Right lung (tissue), 10 donors: ENCODE measurements at places on chromosomes 3 and 15.
A peak's percentile ranks its signal among the peaks of the same experiment; 100 is the strongest.

DNA sequence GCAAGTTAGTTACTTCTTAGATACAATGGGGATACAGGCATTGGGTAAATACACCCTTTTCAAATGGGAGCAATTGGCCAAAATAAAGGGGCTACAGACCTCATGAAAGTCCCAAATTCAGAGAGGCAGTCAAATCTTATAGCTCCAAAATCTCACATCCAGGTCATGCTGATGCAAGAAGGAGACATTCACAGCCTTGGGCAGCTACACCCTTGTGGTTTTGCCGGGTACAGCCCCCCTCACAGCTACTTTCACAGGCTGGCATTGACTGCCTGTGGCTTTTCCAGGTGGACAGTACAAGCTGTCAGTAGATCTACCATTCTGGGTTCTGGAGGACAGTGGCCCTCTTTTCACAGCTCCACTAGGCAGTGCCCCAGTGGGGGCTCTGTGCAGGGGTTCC is 17.5 kb upstream of the PLSCR1 start:
- DNase-seq: no peak

DNA sequence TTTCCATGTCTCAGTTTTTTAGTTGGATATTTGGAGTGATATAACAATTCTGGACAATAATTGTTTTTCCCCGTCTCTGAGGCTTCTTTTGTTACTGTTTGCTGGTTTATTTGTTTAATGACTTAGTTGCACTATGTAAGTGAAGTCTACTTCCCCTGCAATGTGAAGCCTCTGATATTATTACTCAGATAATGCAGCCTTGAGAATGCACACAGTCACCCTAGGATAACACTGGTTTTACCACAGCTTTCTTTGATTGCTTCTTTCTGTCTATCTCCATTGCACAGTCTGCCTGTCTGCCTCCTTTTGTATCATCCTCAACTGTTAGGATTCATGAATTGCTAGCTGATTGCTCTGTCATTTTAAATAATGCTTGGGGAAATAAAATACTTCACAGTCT is 208.7 kb upstream of the ROBO1 start:
- no peak for DNase-seq

GRCh38 chr15:30953183-30953582 is 38.2 kb downstream of the MTMR10 start:
- no peak for DNase-seq

GRCh38 chr3:52432225-52432624 is 12.7 kb downstream of the SEMA3G start:
- no peak for DNase-seq

DNA sequence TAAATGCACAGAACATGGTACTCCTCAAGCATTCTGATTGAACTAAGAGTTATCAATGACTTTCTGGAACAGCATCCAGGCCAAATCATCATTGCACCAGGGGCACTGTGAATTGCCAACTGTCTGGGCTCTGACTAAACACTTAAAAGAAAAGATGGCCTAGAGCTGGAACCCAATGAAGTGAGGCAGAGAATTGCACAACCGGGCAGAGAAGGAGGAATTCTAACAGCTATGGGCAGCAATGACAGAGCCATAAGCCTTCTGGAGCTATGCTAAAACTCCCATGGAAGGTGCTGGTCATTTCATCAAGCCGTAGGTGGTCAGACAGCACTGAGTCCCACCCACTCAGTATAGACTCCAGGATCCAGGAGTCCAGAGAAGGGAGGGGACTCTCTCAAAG is 48.1 kb upstream of the OXTR start:
- DNase-seq: no peak

GRCh38 chr3:51734572-51734907 is 27.7 kb downstream of the GRM2 start:
- DNase-seq: no peak

GRCh38 chr15:74062236-74062635 is 20.1 kb downstream of the GOLGA6A start:
- DNase-seq: no peak

DNA sequence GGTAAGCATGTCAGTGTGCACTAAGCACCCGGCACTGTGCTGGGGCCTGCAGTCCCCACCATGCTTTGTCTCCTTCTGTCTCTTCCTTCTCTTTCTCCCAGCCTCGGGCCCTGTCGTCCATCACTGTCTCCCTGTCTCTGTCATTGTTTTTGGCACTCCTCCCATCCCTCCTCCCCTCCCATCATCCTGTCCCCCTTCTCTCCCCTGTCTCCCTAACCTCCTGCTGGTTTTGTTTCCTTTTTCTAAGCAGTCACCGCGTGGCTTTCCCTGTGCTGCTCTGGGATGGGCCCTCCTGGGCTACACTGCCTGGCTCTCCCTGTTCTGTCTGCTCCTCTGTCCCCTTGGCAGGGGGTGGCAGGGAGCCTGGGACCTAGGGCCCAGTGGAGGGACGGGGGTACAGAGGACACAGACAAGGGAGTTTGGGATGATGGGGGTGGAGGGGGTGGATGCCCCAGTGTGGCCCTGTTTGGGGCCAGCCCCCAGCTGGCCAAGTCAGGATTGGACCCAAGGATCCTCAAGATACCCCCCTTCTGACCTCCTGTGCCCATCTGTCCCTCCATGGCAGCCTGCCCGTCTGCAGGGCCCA is 5.7 kb downstream of the CHST13 start:
- DNase-seq: no peak

DNA sequence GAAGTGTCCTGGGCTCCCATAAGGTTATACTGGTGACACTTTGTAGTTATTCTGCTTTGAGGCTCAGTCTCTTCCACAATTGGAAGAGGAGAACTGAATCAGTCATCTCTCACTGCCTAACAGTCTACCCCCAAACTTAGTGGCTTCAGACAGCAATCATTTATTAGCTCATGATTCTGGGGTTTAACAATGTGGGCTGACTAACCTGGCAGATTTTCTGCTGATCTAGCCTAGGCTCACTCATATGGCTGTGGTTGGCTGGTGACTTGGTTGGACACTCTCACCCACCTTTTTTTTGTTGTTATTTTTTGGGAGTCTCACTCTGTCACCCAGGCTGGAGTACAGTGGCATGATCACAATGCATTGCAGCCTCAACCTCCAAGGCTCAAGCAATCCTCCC is 7.1 kb downstream of the GPD1L start:
- no peak for DNase-seq

- no peak for DNase-seq
Measured at GRCh38 chr3:1696669-1697275, 401.9 kb upstream of the CNTN4 start.

GRCh38 chr3:66615643-66616301 is 115.0 kb upstream of the LRIG1 start:
- no peak for DNase-seq

DNA sequence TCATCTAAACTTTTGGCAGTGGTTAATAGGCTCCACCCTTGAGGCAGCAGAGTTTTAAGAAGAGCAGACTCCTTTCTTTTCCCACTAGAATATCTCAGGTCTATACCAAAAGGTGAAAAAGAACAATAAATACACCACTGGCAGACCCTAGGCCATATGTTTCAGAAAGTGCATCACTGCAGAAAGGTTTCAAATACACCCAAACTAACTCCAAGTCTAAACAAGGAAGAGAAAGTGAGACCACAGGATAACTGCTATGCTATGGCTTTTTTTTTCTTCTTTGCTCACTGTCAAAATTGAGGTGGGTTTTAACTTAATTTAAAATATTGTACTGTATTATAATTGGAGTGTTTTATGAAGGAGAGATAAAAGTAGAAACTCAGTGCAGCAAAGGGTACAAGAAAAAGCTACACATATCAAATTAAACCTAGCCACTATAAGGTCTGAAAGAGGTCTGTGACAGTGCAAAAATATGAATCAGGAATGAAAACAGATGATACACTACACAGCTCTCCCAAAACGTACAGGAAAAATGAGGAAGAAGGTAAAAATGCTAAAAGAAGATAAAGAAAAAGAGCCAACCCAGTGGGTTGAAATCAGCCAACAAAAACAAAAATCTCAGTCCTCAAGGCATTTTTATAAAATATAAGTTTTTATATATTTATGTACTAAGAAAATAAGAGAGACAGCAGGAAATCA is 8.4 kb downstream of the SNX4 start:
- no peak for DNase-seq

- no peak for DNase-seq
Measured at GRCh38 chr3:113245761-113246161, 34.4 kb downstream of the BOC start.

DNA sequence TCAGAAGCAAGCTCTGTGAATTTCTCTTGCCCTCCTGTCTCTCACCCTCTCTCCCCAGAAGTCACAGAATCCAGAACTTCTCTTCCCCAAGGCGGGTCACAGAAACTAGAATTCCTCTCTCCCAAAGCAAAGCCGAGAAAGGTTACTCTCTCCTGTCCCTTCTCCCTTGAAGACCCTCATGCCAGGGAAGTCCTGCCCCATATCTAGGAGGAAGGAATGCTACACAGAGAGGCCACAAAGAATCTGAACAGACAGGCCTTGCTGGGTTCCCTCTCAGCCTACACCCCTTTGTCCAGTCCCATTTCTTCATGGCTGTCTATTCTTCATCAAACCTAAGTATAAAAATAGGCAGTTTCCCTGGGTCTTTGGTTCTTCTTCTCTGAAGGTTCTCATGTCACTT is 29.8 kb downstream of the ANP32A start:
- DNase-seq: no peak

DNA sequence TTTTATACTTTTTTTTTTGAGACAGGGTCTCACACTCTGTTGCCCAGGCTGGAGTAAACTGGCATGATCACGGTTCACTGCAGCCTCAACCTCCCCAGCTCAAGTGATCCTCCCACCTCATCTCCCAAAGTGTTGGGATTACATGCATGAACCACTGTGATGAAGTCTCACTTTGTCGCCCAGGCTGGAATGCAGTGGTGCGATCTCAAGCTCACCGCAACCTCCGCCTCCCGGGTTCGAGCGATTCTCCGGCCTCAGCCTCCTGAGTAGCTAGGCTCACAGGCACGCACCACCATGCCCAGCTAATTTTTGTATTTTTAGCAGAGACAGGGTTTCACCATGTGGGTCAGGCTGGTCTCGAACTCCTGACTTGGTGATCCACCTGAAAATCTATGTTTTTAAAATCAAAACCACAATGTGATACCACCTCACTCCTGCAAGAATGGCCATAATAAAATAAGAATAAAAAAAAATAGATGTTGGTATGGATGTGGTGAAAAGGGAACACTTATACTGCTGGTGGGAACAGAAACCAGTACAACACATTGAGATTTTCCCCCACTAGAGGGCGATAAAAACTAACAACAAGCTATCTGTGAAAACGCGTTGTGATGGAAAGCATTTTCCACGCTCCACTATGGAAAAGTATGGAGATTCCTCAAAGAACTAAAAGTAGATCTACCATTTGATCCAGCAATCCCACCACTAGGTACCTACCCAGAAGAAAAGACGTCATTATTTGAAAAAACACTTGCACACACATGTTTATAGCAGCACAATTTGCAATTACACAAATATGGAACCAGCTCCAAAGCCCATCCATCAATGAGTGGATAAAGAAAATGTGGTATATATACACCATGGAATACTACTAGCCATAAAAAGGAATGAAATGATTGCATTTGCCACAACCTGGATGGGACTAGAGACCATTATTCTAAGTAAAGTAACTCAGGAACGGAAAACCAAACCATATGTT is 26.8 kb upstream of the OCA2 start:
- DNase-seq: peak; percentile 45

GRCh38 chr15:74604983-74605794 is 10.4 kb upstream of the CLK3 start:
- DNase-seq: no peak

DNA sequence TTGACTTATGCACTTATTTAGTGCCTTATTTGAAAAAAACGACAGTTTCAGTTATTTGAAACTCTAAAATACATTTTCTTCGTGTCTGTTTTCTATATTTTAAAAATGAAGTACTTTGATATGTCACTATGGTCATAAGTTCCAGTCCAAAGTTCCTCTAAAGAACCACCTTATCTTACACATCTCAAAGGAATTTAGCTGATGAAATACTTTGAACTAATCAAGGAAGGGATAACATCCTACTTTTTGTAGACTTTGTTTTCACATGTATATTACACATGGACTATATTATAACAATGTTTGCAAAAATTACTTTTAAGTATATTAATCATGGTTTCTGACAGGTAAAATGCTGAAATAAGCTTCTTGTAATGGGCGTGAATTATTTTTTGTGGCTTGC is 265.8 kb upstream of the ZNF717 start:
- no peak for DNase-seq

GRCh38 chr3:13210221-13210975 is 137.2 kb upstream of the IQSEC1 start:
- DNase-seq: no peak

- peak; percentile 56 for DNase-seq
Measured at GRCh38 chr15:101615986-101616848, 36.0 kb downstream of the TM2D3 start.

DNA sequence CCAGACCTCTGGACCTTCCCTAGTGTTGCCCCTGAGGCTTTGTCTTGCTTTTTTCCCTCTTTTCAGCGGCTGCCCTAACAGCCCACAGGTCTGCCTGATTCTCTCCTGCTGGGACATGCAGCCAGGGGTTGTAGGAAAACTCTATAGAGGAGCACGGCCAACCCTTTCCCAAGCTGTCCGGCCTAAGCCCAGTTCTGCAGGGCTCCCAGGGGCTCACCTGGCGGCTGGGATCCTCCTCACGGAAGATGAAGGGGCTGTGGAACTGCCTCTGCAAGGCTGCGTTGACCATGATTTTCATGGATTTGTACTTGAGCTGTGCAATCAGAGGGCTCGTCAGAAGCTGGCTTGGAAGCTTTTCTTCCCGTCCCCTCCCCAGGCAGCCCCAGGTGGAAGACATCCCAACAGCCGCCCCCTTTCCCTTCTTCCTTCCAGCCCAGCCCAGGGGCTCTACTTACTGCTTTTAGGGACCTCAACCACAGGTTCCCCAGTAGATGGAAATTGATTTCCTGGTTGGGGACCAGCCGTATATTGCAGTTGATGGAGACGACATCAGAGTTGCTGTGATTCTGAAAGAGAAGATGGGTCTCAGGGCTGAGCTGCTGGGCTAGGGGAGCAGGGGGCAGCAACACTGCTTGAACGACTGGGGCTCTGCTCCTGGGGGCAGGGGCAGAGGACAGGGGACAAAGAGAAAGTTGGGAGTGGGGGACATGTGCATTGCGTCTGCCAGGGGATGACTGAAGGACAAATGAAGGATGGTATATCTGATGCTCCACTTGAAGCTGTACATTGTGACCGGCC is 29.8 kb downstream of the FEM1B start:
- DNase-seq: no peak

- DNase-seq: no peak
Measured at GRCh38 chr15:78314181-78314581, 14.8 kb upstream of the SKIC8 start.

DNA sequence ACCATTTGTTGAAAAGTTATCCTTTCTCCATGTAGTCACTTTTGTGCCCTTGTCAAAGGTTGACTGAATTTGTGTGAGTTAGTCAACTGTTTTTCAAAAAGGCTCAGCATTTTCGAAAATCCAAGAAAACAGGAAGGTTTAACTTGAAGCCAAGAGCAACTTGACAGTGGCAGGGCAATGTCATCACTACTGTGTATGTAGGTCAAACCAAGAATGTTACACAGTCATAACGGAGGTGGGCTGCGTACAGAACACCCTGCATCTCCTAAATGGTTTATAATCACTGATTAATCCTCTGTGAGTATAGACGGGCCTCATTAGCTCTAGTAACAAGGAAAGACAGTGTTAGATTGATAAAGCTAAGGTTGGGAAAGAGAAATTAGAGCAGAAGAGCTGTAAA is 1064.9 kb downstream of the FHIT start:
- no peak for DNase-seq
